ENCODE measurements at places on chromosomes 6 and 20. TPM values are rescaled to one million over a fixed set of nuclear protein-coding genes. Genes with fewer than 3 reads are reported as not detected.

DNA sequence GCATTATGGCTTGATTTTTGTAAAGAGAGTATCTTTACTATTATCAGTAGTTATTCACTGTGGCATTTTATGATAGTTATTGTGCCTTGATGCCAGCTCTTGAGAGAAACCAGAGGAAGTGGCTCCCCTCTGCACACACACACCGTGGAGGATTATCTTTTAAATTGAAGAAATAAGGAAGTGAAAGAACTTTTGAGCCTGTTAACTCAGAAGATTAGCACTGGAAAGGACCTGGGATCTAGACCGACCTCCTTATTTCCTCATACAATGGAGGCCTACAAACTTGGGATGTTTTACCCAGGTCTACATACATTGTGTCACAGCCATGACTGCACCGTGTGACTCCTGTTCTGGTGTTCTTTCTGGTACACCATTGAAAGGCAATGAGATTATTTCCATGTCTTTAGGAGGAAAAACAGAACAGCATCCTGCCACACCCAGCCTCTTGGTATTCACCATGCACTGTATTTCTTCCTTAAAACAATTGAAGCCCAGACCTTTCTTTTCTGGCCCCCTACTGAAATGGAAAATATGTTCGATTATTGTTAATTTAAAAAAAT is 40.6 kb downstream of the HECA start:
- no peak for DNase-seq

GRCh38 chr6:169591616-169592015 is 110.2 kb downstream of the WDR27 start:
- no peak for DNase-seq

DNA sequence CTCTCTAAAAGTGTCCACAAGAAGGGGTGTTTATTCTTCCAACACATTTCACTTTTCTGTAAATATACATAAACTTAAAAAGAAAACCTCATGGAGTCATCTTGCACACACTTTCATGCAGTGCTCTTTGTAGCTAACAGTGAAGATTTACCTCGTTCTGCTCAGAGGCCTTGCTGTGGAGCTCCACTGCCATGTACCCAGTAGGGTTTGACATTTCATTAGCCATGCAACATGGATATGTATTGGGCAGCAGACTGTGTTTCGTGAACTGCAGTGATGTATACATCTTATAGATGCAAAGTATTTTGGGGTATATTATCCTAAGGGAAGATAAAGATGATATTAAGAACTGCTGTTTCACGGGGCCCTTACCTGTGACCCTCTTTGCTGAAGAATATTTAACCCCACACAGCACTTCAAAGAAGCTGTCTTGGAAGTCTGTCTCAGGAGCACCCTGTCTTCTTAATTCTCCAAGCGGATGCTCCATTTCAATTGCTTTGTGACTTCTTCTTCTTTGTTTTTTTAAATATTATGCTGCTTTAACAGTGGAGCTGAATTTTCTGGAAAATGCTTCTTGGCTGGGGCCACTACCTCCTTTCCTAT is 17.9 kb downstream of the IRF4 start:
- no peak for DNase-seq

- DNase-seq, result no peak
These were observed 54.5 kb downstream of the RNGTT start for GRCh38 chr6:88908598-88909548.

DNA sequence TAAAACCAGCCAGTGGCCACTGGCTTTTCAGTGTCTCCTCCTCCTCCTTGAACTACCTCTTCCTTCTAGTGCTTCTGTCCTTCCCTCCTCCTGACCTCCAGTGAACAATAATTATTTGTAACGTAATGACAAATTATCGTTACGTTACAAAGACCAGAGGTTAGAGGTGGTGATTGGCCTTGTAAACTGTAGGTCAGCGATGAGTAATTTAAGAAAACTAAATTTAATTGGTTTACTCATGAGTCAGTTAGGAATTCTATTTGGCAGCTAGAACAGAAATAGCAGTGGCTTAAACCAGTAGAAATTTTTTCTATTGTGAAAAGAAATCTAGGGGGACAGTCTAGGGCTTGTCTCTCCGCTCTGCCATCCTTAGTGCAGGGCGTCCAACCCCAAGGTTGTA is 38.8 kb downstream of the PPARD start:
- DNase-seq, result no peak

- DNase-seq, result no peak
These were observed 72.9 kb upstream of the DSP start for GRCh38 chr6:7468382-7469081.

DNA sequence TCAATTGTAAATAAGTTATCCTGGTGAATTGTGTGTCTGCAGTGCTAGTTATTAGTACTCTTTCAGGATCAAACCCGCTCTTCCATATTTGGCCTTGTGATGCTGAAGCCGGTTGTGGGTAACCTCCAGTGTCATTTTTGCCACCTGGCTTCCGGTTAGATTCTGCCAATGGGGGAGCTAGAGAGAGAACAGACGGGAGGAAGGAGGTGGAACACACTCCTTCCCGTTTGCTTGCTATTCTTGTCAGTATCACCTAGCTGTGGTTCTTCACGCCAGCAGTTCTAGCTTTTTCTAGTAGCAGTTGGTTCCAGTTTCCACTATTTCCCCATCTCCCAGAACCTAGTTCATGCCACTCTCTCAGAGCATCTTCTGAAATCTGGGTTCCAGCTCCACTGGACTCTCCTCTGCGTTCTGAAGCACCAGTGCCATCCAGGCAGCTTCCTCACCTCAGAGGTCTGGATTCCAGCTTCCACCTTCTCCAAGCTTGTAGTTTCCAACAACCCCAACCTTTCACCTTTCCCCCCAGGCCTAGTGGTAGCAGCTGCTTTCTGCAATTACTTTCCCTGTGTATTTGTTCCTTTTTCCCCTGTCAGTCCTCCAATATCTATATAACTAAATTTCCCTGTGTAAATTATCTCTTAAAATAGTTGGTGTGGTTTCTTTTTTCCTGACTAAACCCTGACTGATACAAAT is 46.9 kb upstream of the LOC128125822 start:
- no peak for DNase-seq

- no peak for DNase-seq
These were observed 336.3 kb downstream of the CD83 start for GRCh38 chr6:14453712-14454472.

- no peak for DNase-seq
These were observed 616.3 kb upstream of the FLRT3 start for GRCh38 chr20:14953736-14954135.

DNA sequence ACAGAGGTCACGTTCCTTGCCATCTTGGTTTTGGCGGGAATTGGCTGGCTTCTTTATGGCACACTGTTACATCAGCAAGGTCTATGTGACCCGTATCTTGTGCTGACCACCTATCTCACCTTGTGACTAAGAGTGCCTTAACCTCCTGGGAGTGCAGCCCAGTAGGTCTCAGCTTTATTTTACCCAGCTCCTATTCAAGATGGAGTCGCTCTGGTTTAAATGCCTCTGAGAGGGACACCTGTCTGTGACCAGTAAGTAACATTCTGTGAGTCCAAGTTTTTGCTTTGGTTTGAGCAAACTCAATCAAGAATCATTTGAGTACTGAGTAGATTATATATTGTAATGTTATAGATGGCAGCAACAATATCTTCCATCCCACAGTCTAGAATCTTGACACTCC is 85.0 kb downstream of the BMP2 start:
- DNase-seq, result no peak

GRCh38 chr20:57785720-57786119 is 75.9 kb upstream of the PMEPA1 start:
- no peak for DNase-seq

- no peak for DNase-seq
These were observed 5.2 kb upstream of the PRPH2 start for GRCh38 chr6:42727627-42728026.

GRCh38 chr6:11298651-11299420 is 66.4 kb upstream of the NEDD9 start:
- DNase-seq, result no peak

DNA sequence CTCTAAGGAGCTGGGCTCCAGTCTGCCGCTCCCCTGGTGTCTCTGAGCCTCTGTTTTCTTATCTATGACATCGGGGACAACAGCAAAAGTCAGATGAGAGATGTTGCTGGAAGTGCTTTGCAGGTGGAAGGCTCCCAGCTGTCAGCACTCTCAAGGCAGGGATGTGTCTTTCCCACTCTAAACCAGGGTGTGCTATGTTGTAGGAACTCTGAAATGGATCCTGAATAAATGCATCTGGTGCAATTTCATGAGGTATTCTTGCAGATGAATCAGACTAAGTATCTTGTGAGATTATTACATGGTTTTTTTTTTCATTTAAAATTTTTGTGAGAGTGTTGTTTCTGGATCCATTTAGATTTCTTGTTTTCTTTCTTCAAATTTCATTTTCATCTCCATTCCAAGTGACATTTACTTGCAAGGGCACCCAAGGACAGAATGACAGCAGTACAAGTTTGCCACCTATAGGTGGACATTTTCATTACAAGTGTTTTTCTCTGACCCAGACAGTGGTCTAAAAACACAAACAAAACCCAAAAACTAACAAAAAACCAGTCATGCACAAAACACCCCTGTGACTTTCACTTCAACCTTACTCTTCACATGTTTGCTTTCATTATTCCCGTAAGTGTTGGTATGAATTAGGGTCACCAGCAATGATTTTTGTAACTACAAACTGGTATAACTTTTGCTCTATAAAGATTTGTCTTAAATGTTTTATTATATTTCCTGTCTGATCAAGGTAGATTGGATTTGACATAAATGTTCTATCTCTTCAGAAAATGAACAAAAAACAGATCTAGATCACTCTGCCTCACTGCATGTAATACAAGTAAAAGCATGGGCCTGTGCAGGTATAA is 14.7 kb upstream of the SIM1 start:
- no peak for DNase-seq

DNA sequence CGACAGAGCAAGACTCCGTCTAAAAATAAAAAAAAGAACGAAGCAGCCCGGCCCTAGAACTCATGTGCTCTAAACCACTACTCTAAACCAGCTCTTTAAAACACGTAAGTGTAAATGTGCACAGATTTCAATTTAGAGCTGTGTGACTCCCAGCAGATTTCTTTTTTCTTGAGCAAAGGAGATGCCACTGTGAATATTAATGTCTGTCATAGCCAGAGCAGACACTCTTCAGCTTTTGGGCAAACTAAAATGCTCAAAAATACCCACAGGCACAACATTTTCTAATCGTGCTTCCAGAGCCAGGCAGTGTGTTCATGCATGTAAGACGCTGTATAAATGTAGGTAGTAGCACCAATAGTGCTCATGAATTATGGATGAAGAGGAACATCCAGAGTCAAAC is 218.9 kb upstream of the PLCB4 start:
- DNase-seq, result no peak

DNA sequence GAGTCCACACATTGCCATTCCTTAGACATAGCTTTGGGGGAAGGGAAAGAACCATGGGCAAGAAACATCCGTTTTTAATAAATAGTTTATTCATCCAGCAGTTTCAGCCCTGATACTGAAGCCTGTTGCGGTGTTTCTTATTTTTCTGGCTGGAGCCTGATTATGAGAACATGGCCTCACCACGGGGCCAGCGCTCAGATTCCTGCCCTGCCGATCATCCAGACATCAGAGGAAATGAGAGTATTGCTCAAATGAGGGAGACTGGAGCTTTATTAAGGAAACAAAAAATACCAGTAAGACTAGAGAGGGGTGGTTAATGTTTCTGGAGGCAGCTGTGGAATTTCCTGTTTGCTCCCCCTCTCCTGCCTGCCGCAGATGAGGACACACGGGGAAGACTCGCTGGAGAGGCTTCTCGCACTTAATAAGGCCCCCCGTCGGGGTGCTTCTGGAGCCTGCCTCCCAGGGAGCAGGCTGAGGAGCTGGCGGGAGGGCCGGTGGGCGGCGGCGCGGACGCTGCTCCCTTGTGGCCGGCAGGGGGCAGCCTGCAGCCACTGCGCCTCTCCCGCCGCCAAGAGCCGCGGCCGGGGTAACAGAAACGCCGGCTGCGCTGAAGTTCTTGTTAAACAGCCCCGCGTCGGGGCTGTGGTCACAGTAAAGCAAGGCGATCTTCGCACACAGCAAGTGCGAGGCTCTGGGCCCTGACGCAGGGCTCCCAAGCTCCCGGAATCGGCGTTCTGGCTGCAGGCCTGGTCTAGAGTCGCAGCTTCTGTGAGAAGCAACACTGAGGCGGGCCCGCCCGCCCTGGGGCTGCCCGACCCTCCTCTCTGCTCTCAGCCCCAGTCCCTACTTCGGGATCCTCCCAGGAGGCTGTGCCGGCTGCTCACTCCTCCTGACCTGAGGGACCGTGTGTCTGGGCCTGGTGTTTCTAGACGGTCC is 17.5 kb downstream of the LEMD2 start:
- DNase-seq, result peak; percentile 69

GRCh38 chr20:3000852-3001523 is 42.4 kb upstream of the GNRH2 start:
- no peak for DNase-seq

GRCh38 chr20:38692436-38693411 is 31.6 kb upstream of the SLC32A1 start:
- peak; percentile 77 for DNase-seq

- no peak for DNase-seq
These were observed 1.7 kb upstream of the SLC22A2 start for GRCh38 chr6:160260367-160260766.

DNA sequence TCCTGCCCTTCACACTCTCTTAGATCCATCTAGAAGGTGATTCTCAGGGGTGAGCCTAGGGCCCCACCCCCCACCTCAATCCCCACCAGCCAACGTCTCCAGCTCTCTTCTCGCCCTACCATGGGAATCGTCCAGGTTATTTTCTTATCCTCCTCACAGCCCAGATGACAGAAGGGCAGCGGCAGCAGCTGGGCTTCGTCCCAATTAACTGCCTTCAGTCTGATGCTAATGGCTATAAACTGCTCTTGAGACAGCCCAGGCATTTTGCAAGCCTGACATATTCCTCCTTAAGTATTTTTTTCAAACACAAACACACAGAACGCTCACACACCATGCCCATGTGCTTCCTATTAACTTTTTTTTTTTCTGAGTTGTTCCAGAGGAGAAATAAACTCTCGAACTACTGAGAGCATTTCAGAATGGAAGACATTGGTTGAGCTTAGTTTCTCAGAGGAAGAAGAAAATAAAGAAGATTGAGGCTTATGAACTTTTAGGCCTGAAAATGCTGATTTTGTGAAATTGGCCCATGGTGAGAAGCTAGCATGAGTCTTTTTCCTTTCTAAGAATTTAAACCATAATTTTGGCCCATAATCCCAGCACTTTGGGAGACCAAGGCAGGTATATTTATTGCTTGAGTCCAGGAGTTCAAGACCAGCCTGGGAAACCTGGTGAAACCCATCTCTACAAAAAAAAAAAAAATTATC is 124.6 kb downstream of the EYA2 start:
- no peak for DNase-seq

Gene RTEL1
- total RNA-seq, result 54.3 TPM

Gene RHAG
- total RNA-seq, result not detected

Gene EYS
- total RNA-seq, result not detected

Gene LCA5
- total RNA-seq, result not detected

Gene BTN3A1
- 45.6 TPM for total RNA-seq

Gene SLC32A1
- total RNA-seq, result not detected

Gene TCF21
- total RNA-seq, result not detected

Gene TAB2
- 115 TPM for total RNA-seq

Gene OPRL1
- total RNA-seq, result 2.0 TPM

Gene SLC9A8
- total RNA-seq, result 20.5 TPM

Gene ASIP
- total RNA-seq, result not detected

Gene DPPA5
- total RNA-seq, result not detected

Gene FAM8A1
- 6.2 TPM for total RNA-seq

Data from activated CD8-positive, alpha-beta T cell treated with anti-CD3 and anti-CD28 coated beads, Interleukin-2, amount 10 ng/mL, durations not matched to agents 7 days and 5 days (primary cell).